ENCODE measurements at places on chromosomes 3 and 15. TPM values are rescaled to one million over a fixed set of nuclear protein-coding genes. Genes with fewer than 3 reads are reported as not detected.

The FSD2 gene
- not detected for total RNA-seq

The ULK4 gene
- total RNA-seq = 12.0 TPM

The CCDC13 gene
- total RNA-seq = 3.3 TPM

The SMCO1 gene
- not detected for total RNA-seq

The FEZF2 gene
- 19.1 TPM for total RNA-seq

The MESP2 gene
- total RNA-seq = 1.9 TPM

The CCR9 gene
- 0.60 TPM for total RNA-seq

The UBL7 gene
- total RNA-seq = 76.7 TPM

The RTP4 gene
- 0.50 TPM for total RNA-seq

The CTDSPL gene
- 40.3 TPM for total RNA-seq

The SLC26A6 gene
- 12.3 TPM for total RNA-seq

The CCDC54 gene
- 0.71 TPM for total RNA-seq

The TMOD2 gene
- total RNA-seq = 314 TPM

The SPSB4 gene
- 1.5 TPM for total RNA-seq

The FOXB1 gene
- not detected for total RNA-seq

The EBLN2 gene
- total RNA-seq = 8.8 TPM

The TM4SF4 gene
- not detected for total RNA-seq

The FAM81A gene
- 63.9 TPM for total RNA-seq

The SCAANT1 gene
- total RNA-seq = not detected

The INAFM2 gene
- total RNA-seq = 25.4 TPM

The NOX5 gene
- 3.5 TPM for total RNA-seq

The GOLGA6L7 gene
- total RNA-seq = not detected

The KBTBD13 gene
- total RNA-seq = not detected

The FBXO40 gene
- total RNA-seq = 3.8 TPM

The C3orf85 gene
- total RNA-seq = not detected

The ZNF860 gene
- total RNA-seq = 1.0 TPM

The LRTM1 gene
- 0.79 TPM for total RNA-seq

The AGTR1 gene
- total RNA-seq = not detected

The A4GNT gene
- total RNA-seq = not detected

The CSPG4 gene
- 11.2 TPM for total RNA-seq

The TEX55 gene
- total RNA-seq = not detected

The SNRPN gene
- total RNA-seq = 540 TPM

The MAP1A gene
- 724 TPM for total RNA-seq

The FAM107A gene
- 577 TPM for total RNA-seq

The DPP8 gene
- 50.1 TPM for total RNA-seq

The KLHL6 gene
- 1.5 TPM for total RNA-seq

Data from dorsolateral prefrontal cortex (tissue), 122 donors.